Daoy (cell line): ENCODE measurements at places on chromosomes 6 and 20. TPM values are rescaled to one million over a fixed set of nuclear protein-coding genes. Genes with fewer than 3 reads are reported as not detected.
A peak's percentile ranks its signal among the peaks of the same experiment; 100 is the strongest.

DNA sequence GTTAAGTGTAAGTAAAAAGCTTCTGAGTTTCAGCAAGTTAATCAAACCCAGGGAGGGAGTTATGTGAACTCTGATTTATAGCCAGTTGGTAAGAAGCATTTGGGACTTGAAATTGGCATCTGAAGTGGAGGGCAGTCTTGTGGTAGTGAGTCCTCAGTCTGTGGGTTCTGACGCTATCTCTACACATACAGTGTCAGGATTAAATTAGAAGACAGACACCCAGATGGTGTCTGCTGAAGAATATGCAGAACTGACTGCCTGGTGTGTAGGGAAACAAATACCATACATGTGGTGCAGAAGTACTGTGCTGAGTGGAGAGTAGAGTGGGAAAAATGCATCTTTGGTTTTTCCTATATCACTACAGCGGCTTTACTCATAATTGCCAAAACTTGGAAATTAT is 43.5 kb upstream of the PLN start:
- no peak for DNase-seq

DNA sequence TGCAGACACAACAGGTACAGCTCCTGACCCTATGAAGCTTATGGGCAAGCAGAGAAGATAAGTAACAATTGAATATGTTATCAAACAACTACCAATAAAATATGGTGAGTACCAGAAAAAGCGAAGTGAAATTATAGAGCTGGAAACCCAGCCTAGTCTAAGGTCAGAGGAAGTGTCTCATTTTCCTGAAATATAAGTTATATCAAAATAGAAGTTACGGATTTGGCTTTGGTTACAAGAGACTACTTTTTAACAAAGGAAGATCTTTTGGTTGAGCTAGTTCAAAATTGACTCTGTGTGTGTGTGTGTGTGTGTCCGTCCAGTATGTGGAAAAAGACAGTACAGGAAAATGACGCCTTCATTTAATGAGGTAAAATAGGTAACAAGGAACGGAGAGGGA is 8.9 kb downstream of the STX11 start:
- DNase-seq = no peak

Gene RAET1L
- 0.36 and 1.1 TPM in 2 replicates for total RNA-seq

- no peak for DNase-seq
These were observed 105.4 kb upstream of the RIN2 start for GRCh38 chr20:19652591-19653026.

GRCh38 chr6:88168362-88168761 is 2.2 kb upstream of the CNR1 start:
- peak; percentile 6 for DNase-seq

Gene TREML4
- total RNA-seq = not detected in 2 replicates

Gene RBM24
- total RNA-seq = 7.9 and 12.5 TPM in 2 replicates

GRCh38 chr6:112560651-112561050 is 213.5 kb downstream of the RFPL4B start:
- DNase-seq = peak; percentile 15

DNA sequence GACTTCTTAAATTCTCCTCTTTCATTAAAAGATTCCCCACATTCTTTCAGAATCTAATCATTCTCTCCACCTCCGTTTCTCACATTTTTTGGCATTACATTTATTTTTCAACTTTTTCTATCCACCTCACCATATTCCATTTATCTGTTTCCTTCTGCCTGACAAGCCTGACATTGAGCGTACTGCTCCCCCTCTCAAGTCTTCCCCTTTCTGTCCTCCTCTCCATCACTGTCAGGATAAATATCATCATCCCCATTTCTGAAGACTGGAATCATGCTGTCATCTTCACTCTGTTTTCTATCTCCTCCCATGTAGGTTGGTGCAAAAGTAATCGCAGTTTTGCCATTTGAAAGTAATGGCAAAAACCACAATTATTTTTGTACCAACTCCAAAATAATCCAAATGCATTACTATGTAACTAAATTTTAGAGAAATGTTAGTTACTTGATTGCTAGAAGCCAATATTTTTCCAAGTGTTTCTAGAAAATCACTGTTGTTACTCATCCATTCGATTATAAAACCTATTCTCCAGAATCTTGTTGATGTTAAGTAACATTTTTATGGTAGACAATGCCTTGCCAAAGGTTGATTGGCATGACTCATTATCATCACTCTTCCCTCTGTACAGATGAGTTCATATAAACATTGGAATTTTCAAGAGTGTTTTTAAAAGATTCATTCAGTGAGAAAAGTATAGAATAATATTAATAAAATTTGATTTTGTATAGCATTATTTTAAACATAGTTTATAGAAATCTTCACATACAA is 292.3 kb upstream of the RNF217 start:
- no peak for DNase-seq
